ENCODE measurements at places on chromosomes 5 and 9. TPM values are rescaled to one million over a fixed set of nuclear protein-coding genes. Genes with fewer than 3 reads are reported as not detected.

The SNCB gene
- 12.5 TPM for polyA plus RNA-seq

The POU5F2 gene
- 0.07 TPM for polyA plus RNA-seq

The SAXO1 gene
- polyA plus RNA-seq, result not detected

The GFPT2 gene
- polyA plus RNA-seq, result 7.4 TPM

The CDHR2 gene
- polyA plus RNA-seq, result 1.0 TPM

The INSL6 gene
- polyA plus RNA-seq, result not detected

The SLC6A3 gene
- polyA plus RNA-seq, result 0.77 TPM

The IL5 gene
- polyA plus RNA-seq, result not detected

The FRMD3 gene
- polyA plus RNA-seq, result 11.1 TPM

The ZNF483 gene
- polyA plus RNA-seq, result 2.9 TPM

The VLDLR gene
- polyA plus RNA-seq, result 62.4 TPM

The TMEM252 gene
- polyA plus RNA-seq, result not detected

The GPRIN1 gene
- polyA plus RNA-seq, result 32.3 TPM

The FBLL1 gene
- 79.6 TPM for polyA plus RNA-seq
